NCI-H69 (cell line): ENCODE measurements at places on chromosomes 12 and 14.
A peak's percentile ranks its signal among the peaks of the same experiment; 100 is the strongest.

- DNase-seq: no peak
These were observed 121.8 kb downstream of the BCL11B start for GRCh38 chr14:99150236-99150635.

- DNase-seq: peak; percentile 16
These were observed 19.1 kb upstream of the EPS8 start for GRCh38 chr12:15808250-15808649.

DNA sequence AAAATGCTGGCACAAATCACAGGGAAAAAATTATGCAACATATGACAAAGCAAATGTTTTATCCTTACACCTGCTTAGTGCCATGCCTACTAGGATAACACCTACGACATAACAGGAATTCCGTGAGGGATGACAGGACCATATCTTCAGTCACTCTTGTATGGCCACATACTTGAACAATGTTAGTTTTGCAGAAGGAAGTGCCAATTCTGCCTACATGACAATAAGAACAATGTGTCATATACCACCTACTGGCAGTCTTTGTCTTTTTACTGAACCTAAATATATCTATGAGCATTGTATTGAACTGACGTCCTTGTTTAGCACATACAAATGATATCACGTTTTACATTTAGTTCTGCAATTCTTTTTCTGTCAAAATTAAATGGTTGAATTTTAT is 234.0 kb downstream of the ADAMTS20 start:
- DNase-seq: no peak

DNA sequence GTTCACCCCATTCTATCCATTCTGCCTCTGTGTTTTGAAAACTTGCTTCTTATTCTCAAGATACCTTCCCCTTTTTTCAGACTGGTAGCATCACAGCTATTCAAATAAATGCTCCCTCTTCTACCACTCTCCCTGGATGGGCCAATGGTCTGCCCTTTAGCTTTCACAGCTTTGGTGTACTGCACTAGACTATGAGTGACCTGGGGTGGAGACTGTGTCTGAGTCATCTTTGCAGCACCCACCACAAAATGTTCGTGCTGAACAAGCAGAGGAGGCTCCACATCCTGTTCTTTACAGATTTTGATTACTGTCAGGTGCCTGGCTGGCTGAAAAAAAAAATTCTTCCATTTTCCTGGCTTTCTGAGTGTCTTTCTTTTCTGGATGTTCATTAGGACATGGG is 1104.1 kb upstream of the TMEM132C start:
- no peak for DNase-seq

DNA sequence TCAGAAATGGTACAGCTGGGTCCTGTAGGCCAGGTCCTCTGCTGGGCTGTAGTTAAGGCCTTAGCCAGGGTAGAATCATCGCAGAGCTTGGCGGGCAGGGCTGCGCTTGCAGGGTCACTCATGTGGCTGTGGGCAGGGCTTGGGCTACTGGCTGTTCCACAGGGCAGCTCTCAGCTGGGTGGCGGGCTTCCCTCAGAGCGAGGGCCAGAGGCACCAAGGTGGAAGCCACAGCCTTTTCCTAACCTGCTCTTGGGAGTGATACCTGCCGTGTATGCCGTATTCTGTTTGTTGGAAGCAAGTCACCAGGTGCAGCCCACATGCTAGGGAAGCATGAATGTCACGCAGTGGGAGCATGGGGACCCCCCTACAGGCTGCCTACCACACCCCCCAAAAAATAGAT is 69.8 kb upstream of the RIN3 start:
- no peak for DNase-seq

DNA sequence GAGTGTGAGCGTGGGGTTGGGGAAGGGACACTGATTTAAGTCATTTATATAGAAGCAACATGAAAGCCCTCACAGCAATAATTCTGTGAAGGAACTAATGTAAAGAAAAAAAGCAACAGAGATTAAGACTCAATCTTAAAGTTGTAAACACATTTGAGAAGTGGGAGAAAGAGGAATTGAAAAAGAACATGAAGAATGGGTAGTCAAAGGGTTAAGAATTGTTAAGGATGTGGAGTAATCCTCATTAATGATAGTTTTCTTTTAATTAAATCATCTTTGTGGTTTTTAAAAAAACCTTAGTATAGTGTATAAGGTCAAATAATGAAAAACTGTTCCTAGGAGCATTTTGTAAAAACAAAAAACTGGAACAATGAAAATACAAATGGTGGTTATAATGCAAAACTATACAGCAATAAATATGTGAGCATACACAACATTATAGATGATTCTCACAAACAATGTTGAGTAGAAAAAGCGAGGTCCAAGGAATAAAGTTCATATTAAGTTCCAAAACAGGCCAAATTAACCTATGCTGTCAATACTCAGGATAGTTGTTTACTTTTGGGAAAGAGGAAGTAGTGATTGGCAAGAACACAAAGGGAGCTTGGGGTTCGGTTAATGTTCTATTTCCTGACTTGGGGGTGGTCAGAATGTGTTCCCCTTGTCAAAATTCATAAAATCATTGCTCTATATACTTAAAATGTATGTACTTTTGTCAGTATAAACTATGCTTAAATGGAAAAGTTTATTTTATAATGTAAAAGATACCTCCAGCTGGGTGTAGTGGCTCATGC is 120.4 kb upstream of the ATF7IP start:
- DNase-seq: no peak

DNA sequence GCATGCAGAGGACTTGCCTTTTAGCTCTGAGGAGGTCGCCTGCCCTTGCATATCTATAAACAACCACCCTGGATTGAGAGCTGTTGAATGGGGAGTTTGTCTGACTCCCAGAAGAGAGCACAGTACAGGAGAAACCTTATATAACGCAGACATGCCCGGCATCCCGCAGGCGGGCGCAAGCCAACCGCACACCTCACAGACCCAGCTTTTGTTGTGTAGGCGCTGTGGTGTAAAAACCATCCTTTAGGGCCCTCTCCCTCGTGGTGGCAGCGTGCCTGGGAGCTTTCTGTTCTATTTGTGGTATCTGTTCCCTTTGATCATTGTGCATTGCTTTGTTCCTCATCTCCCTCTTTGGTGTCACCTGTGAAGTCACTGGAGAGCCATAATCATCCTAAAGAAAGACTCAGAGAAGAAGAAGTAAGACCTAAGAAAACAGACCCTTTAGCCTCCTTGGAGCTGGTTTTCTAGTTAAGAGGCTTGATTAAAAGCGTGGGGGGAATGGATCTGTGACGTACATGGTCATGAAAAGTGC is 77.7 kb downstream of the ETV6 start:
- DNase-seq: no peak

- peak; percentile 61 for DNase-seq
These were observed 1.5 kb downstream of the L3HYPDH start for GRCh38 chr14:59482541-59483331.

DNA sequence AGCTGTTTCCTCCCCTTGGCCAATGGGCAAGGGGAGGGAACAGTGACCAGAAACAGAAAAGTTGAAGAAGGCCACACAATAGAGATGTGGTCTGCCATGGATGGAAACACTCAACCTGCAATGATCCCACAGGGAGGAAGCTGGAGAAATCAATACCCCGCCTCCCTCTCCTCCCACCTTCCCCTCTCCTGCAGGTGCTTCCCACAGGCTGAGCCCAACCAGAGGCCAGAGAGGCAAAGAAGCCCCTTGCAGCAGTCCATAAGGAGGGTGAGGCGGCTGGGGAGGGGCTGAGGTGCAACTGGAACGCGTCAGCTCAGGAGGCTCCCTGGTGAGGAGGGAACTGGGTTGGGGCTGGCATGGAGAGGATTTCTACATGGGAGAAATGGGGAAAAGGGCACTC is 84.0 kb downstream of the RNF34 start:
- no peak for DNase-seq

DNA sequence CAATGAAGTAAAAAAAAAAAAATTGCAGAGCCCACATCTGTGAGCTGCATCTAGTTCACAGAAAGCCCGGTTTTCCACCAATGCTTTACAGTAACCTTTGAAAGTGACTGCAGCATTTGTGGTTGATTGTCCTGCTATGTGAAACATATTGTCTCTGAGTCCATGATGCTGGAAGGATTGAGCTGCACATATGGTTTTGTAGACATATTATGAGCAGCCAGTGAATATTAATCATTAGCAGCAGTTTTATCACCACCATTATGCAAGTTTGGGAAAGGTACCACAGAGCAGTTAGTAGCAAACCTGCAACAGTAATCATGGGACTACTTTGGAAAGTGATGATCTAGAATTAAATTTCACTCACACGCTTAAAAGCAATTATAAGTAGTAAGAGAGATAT is 151.5 kb upstream of the PRICKLE1 start:
- DNase-seq: peak; percentile 39

DNA sequence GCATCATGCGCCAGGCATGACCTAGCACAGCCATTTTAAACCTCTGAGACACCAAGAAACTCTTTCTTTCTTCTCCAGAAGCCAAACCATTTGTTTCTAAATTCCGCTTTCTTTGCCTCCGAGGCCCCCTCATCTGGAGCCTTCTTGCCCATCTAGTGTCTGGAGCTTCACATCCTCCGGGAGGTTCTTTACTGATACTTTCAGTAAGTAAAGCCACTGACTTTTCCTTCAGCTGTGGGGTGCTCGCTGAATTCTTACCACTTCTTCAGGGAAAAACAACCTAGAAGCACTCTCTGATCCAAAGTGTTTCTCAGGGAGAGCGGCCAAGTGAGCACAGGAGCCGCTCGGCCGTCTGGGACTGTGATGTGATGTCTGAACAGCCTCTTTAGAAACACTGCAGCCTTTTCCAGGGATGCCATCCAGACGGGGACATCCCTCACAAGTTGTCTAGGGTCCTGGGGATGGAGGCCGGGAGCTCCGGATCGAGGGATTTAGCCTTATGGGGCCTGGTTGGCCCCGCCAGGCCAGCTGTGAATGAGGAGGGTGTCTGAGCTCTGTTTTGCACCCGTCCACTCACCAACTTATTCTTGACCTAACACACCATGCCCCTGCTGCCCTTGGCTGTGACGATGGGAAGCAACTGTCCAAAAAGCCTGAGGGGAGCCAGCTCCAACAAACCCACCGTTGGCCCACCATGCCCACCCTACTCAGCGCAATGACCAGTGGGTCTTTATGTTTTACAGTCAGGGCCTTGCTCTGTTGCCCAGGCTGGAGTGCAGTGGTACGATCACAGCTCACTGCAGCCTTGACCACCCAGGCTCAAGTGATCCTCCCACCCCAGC is 160.6 kb downstream of the ZFP36L1 start:
- DNase-seq: no peak
